ENCODE measurements at places on chromosomes 7 and 10.
A peak's percentile ranks its signal among the peaks of the same experiment; 100 is the strongest.

DNA sequence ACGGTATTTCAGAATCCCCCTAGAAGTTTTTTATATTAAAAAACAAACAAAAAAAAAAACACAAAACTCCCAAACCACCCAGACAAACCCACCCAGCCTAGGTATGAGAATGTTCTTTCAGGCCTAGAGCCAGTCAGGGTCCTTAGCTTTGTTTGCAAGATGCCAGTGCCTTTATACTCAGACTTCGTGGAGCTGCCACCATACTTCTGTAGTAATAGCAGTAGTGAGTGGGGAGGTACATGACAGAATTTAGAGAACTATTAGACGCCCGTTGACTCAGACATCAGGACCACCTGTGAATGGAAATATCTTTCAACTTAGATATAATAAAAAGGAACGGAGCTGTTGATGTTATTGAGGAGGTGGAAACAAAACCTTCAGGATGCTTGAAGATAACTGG is 138.2 kb upstream of the MKLN1 start:
- no peak for DNase-seq

DNA sequence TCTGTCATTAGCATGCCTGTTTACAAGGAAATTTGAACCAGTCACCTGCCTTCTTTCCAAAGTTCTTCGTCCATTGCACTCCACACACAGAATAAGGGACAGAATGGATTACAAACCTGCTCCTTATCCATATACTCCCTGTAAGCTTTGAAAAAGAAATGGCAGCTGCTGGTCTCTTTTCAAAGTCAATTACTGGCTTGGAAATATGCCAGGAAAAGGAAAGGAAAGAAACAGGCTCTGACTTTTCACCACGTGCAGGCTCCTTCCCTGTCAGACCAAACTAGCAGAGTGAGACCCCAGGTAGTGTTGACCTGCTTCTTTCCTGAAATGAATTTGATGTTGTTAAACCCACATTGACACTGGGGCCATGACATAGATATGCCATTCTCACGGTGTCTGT is 84.5 kb downstream of the LHFPL3 start:
- DNase-seq, result peak; percentile 75

GRCh38 chr7:129370812-129371211 is 63.4 kb upstream of the STRIP2 start:
- DNase-seq, result no peak

GRCh38 chr7:2108501-2109250 is 124.1 kb downstream of the MAD1L1 start:
- no peak for DNase-seq

DNA sequence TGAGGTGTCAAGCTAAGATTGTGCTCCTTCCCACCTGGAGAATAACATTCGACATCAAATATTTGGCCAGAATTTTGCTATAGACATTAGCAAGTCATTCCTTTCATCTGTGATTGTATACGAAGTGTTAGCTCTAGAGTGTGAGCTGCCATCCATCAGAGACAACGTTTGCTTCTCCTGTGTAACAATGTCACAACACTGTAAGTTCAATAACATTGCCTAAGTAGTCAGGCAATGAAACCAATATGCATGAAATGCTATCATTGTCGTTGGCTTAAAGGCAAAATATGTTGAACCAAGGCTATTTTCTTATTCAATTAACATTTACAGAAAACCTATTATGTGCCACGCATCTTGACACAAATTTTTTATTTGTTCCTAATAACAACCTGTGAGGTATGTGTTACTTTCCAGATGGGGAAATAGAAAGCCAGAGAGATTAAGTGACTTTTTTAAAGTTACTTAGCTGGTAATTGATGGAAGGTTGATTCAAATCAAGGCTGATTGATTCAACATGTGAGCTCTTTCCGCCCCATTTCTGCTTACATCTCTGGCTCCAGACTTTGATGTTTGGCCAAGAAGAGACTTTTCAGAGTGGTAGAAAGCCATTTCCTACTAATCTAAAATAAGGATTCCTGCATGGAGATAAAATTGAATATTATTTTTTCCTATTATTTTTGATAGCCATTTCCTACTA is 32.0 kb downstream of the BET1 start:
- DNase-seq, result no peak

DNA sequence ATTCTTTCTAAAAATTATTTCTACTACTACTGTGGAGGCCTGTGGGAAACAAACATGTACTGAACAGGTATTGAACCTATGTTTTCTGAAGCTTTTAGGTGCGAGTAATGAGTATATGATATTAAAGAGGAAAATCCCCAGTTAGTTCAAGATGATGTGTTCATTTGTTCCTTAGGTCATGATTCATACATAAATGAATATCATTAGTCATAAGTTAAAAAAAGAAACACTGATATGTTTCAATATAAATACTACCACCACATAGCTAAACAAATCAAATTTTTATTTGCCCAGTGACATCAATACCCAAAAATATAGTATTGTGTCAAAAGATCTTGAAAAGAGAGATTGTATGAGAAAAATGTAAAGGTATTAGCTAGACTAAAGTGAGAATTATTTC is 210.7 kb upstream of the GNAI1 start:
- DNase-seq, result no peak

DNA sequence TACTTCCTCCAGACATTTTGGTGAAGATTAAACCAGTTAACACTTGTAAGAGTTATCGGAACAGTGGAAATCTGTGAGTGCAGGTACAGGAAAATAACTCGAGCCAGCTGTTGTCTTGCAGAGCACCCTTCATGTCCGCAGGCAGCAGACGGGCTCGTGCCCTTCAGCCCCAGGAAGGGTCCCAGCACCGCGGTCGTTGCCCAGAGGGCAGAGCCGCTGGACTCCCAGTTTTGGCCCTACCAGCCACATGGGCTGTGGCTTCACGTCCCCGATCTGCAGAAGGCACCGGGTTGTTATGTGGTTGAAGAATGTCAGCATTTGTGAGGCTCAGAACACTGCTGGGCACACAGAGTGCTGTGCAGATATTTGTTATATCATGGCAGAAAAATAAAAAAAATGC is 7.2 kb upstream of the ADARB2 start:
- DNase-seq, result no peak

DNA sequence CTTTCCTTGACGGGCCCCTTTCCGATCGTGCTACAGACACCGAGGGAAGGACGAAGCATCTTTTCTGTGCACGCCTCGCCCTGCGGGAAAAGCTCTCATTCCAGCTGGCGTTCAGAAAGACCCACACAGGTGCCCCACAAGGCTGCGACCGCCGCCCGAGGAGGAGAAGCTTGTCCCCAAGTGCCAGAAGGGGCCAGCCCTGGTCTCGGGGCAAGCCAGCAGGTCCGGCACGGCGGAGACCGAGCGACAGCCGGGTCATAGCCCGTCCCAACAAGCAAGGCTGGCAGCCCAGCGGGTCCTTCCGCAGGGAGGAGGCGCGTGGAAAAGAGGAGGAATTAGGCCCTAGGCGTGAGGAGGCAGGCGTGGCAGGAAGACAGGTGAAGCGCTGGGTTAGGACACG is 62.7 kb downstream of the TNRC18 start:
- DNase-seq, result no peak

GRCh38 chr10:28853195-28853594 is 175.9 kb downstream of the BAMBI start:
- no peak for DNase-seq

DNA sequence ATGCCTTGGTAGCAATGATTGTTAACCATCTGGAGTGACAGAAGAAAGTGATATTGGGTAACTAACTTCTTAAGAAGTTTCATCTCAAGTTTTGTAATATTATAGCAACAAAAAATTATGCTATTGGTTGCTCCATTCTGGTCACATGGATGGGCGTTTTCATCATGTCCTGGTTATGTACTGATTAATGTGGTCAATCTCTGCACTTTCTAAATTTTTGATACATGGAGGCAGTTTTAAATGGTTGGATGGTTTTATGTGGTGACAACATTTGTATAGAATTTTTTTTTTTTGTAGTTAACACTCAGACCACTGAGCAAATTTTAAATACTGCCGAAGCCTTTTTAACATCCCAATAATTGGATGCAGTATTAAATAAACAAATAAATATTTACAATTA is 55.2 kb upstream of the CCAR1 start:
- no peak for DNase-seq

- no peak for DNase-seq
Observed at GRCh38 chr7:33325754-33326484, 196.6 kb downstream of the BBS9 start.

DNA sequence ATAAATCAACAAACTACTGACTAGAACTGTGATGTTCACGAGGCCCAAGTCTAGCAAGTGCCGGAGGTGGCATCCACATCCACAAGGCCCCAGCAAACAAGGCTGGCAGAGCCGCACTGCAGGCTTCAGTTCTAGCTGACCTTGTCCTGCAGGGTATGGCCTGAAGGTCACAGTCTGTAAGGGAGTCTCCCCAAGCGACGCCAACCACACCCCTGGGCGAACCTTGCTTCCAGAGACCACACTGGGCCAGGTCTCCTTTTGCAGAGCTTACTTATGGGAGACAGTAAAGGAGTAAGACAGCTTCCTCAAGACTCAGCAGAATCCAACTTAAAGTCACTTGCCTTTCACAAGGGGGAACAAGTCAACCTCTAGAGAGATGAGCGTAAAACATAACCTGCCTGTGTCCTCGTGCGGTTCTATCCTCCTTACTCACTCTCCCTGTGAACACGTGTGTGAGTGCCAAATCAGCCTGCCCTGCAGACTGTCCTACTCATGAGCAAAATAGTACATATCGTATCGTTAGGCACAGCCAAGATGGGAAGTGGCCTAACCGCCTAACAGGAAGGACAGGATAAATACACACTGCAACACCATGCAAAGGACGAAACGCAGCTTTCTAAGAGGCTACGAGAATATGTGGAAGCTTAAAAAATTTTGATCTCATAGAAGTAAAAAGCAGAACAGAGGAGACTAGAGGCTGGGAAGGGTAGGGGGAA is 22.7 kb downstream of the FAM53B start:
- no peak for DNase-seq

GRCh38 chr7:70857793-70858545 is 274.0 kb upstream of the GALNT17 start:
- no peak for DNase-seq

- no peak for DNase-seq
Observed at GRCh38 chr10:3465406-3465891, 292.9 kb upstream of the PITRM1 start.

DNA sequence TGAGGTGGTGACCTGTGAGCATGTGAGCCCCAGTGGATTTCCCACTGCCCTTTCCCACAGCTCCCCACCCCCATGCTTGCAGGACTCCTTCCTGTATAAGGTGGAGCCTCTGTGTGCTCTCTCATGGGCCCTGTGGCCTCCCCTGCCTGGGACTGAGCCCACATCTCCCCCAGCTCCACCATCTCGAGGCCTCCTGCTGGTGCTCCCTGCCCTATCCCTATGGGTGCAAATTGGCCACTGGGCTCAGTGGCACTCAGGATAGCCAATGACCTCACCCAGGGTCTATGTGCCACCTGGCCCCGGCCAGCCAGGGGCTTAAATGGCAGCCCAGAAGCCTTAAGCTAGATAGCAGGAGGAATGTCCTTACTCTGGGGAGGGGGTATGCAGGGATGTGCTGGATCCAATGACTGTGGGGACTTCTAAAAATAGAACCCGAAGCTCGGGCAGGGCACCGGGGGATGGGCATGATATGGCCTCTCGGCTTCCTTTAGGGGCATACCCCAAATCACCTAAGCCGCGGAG is 2.0 kb downstream of the LDB3 start:
- no peak for DNase-seq

DNA sequence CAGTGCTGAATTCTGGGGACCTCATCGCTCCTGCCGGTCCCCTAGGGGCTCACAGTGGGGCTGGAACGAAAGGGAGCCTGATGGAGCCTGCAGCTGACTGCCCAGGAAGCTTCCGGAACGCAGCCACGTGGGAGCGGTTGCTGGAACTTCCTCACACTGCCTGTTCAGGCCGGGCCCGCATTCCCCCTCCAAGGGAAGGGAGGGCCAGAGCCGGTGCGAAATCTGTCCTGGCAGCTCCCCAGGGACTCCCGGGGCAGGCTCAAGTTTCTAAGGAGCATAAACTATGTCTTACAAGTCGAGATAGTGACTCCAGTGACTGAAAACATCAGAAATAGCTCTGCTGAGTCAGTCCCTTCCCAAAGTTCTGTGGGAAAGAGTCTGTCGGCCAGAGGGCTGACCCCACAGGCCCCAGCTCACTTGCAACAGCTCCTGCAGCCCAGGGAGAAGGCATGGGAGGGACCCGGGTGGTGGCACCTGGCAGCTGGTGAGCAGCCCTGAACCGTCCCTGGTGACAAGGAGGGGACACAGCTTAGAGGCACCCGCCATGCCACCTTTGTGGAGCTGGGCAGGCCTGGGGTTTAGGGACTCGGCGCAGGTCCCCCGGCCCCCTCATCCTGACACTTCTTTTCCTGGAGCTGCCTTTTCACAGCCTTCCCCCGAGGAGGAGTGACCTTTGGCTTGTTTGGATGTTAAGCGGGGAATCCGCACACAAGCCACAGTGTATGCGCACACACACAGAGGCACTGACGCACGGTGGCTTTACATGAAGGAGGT is 47.6 kb downstream of the PDGFA start:
- peak; percentile 26 for DNase-seq

DNA sequence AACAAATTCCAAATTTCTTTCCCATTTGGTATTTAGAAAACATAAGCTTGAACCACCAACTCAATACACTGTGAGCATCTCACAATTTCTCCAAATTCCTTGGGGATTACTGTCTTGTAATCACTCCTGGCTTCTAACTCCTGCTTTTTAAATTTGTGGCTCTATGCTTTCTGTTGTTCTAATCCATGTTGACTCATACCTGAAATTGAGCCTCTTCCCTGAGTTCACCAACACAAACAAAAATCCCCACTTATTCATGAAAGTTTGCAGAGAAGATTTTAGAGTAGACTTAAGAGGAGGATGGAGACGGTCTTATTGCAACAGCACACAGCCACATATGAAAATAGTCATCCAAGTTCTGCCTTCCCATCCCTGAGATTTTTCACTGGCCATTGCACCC is 252.5 kb downstream of the PTEN start:
- DNase-seq, result no peak

DNA sequence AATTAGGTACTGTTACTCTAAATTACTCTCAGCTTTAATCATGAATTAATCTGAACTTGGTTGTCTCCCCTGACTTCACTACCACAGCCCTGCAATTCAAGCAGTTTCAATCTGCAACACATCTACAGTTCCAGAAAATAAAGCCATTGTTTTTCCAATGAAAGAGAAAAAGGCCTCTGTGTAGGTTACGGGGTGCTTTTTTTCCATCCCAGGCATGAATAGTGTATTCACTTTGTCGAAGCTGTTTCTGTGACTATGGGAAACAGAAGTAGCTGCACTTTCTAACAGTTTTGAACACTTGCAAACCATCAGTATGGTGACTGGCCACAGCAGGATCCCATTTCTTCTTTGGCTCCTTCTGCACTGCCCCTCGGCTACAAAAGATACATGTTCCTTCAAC is 460.2 kb downstream of the GRM8 start:
- DNase-seq, result no peak

DNA sequence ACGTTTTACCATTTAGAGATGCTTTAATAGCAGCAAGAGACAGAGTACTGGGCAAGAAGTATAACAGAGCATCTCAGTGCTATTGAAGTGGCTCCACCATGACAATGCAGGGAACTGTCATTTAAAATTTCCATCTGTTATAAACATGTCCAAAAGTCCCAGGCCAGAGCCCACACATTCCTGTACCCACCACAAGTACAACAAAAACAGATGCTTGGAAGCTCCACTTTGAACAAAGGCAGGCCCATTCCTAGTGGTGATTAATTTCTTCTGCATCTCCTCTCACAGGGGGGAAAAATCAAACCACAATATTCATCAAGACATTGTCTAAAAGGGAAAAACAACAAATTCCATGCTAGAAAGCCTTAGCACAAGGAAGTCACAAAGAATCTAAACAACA is 627.9 kb downstream of the PARD3 start:
- no peak for DNase-seq

GRCh38 chr10:47019155-47020145 is 108.2 kb downstream of the PTPN20 start:
- no peak for DNase-seq
